ENCODE measurements at places on chromosomes 5 and 9.

DNA sequence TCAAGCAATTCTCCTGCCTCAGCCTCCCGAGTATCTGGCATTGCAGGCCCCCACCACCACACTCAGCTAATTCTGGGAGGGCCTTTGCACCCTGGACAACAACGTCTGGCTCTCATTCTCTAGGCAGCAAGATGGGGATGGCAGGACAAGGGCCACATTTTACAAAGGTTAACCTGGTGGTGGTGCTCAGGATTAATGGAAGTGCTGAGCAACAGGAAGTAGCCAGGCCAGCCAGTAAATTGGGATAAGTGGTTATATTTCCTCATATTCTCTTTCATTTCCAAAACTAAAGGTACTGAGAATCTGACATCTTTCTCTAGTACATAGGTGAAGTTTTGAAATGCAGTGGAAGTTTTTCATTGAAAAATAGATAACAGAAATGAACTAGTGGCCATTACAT, 24.7 kb upstream of the ASPN start:
- no peak for DNase-seq

- no peak for DNase-seq
These were observed 6.9 kb downstream of the SHB start for GRCh38 chr9:38062106-38062497.

GRCh38 chr9:86175743-86176456, 76.5 kb upstream of the GOLM1 start:
- DNase-seq, result no peak

GRCh38 chr9:137685035-137685740, 66.4 kb downstream of the EHMT1 start:
- DNase-seq, result no peak

GRCh38 chr9:131645078-131645776, 94.6 kb downstream of the RAPGEF1 start:
- peak; percentile 41 for DNase-seq

- no peak for DNase-seq
These were observed 412.8 kb downstream of the TLE4 start for GRCh38 chr9:79984429-79985067.

DNA sequence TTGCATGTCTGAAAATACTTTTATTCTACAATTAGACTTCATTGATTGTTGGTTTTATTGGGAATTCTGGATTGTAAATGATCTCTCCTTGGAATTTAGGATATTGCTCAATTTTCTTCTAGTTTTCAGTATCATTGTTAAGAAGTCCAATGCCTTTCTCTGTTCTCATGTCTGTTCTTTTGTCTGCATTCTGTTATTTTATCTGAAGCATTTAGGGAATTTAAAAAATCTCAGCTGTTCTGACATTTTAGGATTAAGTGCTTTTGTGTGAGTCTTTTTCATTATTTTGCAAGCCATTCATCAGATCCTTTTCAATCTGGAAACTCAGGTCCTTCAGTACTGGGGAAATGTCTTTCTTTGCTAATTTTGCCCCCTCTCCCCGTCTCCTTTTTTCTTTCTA, 4.4 kb upstream of the FER start:
- no peak for DNase-seq

DNA sequence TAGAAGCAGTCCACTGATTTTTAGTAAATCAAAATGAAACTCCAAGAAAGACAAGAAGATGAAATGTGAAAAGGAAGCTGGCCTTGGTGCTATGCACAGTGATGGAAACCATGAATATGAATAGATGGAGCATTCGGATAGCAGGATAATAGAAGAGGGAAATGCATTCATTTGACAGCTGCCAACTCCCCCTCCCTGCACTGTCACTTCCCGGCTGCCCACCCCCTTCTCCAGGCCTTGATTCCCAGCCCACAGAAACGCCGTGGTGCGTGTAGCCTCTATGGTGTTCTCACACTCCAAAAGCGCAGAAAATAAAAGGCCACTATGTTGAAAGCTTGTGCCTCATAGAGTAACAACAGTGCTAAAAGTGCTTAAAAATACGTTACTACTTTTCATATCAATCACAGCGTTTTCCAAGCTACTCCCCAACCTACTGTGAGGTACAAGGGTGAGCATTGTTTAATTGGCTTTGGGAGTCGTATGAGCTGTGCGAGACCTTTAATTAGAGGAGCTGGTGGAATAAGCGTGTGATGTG, 26.1 kb upstream of the IFNK start:
- no peak for DNase-seq

DNA sequence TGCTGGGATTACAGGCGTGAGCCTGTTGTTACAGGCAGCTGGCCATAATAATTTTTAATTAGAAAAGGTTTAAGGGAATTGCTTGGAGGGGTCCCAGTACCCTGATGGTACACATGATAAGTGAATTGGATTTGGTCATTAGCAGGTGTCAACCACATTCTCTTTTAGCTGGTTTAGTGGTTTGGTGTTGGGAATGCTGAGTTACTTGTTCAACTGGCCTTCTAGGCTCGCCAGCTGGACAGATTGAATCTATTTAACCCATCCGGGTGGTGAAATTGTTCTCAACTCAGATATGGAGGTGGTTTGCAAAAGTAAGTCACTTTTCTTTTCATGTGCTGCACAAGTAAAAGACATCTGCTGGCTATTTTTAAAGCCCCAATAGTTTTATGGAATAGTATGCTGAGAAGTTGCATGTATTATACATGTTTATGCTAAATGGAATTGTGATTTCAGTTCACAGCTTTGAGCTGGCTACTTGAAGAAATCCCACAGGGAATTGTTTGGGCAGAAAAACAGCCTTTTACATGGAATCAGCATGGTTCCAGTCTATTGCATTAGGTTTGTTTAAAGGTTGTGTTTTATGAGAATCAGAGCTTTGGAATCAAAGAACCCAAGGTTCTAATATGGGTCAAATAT, 149.8 kb upstream of the SLC28A3 start:
- no peak for DNase-seq

GRCh38 chr5:67257500-67257899, 60.9 kb upstream of the CD180 start:
- DNase-seq, result no peak

- DNase-seq, result no peak
These were observed 498.6 kb downstream of the HINT1 start for GRCh38 chr5:130666462-130666861.

GRCh38 chr9:130288926-130289690, 23.5 kb downstream of the HMCN2 start:
- DNase-seq, result no peak

GRCh38 chr5:150502106-150502505, 5.8 kb upstream of the NDST1 start:
- no peak for DNase-seq

- no peak for DNase-seq
These were observed 966.0 kb upstream of the COX7C start for GRCh38 chr5:85651731-85652130.

DNA sequence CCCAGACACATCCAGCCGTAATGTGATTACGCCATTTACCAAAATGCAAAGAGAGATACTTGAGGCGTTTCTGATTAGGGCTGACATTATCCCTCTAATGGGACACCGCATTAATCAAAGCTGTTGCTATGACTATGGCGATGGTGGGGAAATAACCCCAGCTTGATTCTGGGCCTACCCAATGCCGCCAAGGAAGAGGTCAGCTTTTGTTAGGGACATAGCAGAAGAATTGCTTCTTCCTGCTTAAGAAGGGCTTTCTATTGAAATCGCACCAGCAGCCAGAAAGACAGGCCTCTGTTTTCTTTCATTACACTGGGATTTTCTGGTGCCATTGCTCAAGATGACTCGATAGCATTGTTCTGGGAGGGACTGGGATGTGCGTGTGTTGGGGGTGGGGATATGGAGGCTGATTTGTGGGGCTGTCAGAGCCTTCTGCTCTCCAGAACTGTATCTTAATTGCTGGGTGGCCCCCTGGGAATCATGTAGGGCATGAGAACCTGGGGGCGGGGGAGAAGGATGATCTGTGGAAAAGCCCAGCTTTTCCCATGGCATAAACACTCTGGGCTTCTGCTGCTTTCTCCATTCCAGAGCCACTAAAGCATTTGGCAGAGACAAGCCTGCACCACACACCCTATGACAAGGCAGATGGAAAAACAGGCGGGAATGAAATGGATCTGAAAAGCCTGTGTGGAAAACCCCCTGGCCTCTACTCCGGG, 106.5 kb upstream of the RAD23B start:
- no peak for DNase-seq

DNA sequence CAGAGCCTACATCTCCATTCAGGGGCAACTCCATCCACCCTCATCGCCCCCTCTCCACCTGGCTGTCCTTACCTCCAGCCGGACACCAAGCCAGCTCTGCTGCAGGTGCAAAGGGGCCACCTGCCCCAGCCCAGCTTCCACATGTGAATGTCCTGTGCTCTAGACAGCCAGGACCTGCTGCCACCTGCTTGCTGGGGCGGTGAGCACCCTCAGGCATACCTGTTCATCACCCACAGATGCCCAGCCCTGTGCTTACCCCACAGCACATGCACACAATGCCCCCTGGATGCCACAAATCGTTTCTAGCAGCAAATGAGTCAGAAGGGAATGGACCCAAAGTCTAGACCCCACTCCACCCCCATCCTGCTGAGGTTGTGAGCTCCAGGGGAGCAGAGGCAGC, 13.3 kb upstream of the NKD2 start:
- DNase-seq, result no peak

- no peak for DNase-seq
These were observed 505.5 kb downstream of the ENC1 start for GRCh38 chr5:74135033-74135432.

DNA sequence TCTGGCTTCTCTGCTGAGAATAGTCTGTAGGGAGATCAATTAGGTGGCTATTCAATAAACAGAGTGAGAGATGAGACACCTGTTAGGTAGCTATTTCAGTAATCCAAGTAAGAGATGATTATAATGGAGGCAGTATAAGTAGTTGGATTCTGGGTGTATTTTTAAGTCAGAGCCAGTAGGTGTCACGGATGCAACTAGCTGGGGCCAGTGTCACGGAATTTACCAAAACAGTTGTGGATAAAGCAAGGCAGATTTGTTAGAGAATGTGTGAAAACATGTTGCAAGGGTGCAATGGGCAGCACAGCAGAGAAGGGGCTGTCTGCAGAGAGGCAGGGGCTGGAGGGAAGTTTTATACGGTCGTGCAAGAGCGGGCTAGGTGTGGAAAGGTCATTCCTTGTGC, 114.9 kb downstream of the RASGRF2 start:
- DNase-seq, result no peak

- no peak for DNase-seq
These were observed 174.7 kb downstream of the HMHB1 start for GRCh38 chr5:143986516-143987212.

GRCh38 chr5:174490728-174491127, 233.7 kb upstream of the MSX2 start:
- DNase-seq, result no peak

- peak; percentile 20 for DNase-seq
These were observed 606 bp downstream of the TBC1D13 start for GRCh38 chr9:128787659-128788058.

DNA sequence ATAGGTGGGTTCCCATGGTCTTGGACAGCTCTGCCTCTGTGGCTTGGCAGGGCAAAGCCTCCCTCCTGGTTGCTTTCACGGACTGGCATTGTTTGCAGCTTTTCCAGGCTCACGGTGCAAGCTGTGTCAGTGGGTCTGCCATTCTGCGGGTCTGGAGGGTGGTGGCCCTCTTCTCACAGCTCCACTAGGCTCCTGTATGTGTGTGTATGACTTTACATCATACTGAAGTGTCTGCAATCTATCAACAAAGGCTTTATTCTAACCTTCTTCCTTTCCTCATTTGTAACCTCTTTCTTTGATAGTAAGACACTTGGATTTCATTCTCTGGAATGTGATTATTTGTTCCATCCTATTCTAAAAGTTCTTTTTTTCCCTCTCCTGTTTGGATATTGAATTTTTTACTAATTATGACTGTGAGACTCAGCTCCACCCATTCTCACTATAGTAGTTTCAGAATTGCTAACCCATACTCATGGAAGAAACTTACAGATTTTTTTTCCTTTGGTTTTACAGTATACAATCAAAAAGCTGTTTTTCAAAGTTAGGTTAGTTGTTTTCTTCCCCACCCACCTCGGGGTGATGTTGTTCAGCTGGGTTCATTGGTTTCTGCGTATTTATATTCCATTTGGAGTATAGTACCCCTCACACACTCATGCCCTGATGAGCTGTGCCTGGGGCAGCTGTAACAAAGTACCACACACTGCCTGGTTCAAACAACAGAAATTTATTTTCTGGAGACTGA, 144.6 kb upstream of the OTULINL start:
- DNase-seq, result no peak

DNA sequence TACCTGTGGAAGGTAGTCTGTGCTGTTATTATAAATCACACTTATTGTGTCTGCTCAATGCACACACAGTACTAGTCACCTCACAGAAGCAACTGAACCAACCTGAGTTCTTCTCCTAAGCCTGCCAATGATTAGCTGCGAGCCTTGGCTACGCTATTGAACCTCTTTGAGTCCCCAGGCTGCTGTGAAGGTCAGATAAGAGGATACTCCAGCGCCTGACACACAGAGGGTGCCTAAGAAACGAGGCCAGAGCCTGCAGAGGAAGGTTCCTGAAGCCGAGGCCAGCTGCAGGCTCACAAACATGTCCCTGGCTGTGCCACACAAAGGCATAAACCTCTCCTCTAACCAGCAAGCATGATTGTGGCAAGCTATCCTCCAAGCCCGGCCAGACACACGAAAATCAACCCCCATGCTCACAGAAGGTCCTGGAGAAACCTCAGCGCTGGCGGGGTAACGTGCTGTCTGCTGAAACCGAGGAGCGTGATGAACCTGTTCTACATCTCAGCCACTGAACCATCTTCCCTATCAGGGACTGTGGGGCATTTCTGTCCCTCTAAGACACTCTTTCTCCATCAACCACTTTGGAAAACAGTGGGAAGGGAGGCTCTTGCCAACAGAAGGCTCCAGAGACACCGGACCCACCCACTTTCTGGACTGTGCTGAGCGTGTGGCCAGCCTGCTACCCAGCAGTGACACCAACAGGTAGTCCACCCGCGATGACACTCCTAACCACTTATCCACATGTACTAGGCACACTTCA, 53.2 kb upstream of the SLC25A51 start:
- no peak for DNase-seq

DNA sequence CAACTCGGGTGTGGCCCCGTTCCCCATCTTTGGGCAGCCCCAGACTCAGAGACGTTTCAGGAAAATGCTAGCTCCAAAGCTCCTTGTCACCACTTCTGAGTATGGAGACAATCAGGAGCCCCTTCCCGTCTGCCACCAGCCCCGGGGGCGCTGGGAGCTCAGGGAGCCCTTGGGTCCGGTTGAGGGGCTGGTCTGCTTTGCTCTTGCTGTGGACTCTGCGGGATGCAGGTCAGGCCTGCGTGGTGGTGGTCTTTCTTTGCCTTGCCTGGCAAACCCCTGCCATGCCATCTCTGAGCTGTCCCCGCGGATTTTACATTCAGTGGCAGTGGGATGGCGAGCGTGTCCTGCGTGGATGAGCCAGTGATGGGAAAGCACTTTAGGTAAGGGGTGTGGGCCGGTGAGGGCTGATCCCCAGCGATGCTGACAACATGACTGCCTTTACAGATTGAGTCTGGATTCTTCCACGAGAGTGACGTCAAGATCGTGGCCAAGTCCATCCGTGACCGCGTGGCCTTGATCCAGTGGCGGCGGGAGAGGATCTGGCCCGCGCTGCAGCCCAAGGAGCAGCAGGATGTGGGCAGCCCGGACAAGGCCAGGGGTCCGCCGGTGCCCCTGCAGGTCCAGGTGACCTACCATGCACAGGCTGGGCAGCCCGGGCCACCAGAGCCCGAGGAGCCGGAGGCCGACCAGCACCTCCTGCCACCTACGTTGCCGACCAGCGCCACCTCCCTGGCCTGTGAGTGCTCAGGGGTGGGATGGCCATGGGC, 63.3 kb downstream of the WNK2 start:
- no peak for DNase-seq

- no peak for DNase-seq
These were observed 37.1 kb downstream of the DMRT2 start for GRCh38 chr9:1087120-1087881.

- DNase-seq, result peak; percentile 28
These were observed 48.9 kb upstream of the CACNA1B start for GRCh38 chr9:137828527-137829259.

Measured in activated CD4-positive, alpha-beta T cell treated with anti-CD3 and anti-CD28 coated beads for 48 hours (primary cell).